ENCODE measurements at places on chromosomes 7 and 10.
A peak's percentile ranks its signal among the peaks of the same experiment; 100 is the strongest.

- no peak for DNase-seq
Observed at GRCh38 chr10:103812004-103812403, 43.4 kb downstream of the SH3PXD2A start.

DNA sequence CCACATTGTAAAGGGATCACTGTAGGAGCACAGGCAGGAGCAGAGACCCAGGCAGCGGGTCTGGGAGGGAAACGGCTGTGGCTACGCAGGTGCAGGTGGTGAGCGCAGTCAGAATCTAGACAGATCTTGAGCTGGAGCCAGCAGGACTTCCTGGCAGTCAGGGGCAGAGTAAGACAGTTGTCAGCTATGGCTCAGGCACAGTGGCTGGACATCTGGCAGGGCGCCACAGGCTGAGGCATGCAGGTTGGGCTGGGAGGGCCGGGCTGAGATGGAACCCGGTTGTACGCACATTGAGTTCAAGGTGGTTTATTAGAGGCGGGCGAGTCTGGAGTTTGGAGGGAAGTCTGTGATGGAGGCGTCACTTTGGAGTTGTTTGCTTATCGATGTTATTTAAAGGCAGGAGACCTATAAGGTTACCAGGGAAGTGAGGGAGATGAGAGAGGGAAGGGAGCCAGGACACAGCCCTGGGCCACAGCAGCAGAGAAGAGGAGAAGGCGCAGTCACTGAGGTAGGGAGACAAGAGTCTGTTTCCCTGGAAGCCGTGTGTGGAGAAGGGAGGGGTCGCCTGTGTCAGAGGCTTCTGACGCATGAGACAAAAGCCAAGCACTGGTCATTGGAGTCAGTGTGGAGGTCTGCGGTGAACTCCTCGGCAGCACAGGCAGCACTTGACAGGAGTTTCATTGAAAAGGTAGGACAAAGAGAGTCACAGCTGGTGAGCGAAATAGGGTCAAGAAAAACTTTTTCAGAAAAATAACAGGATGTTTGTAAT is 73.8 kb downstream of the LANCL2 start:
- peak; percentile 78 for DNase-seq

- no peak for DNase-seq
Observed at GRCh38 chr10:58282615-58283014, 13.7 kb downstream of the CISD1 start.

DNA sequence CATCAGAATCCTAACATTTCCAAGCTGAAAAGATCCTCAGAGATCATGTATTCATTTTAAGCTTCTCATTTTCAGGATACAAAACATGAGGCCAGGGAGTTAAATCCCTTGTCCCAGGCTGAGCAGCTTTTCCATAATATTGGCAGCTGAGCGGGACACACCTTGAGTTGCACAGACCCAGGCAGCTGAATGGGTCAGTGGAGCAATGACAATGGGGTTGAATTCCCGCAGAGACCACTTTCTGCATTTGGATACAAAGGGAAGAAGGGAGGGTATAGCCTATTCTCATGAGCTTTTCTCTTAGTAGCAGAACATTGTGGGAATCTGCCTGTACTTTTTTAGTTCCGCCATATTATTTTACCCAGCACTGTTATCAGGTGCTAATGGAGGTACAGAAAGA is 49.5 kb downstream of the PRR15 start:
- no peak for DNase-seq

DNA sequence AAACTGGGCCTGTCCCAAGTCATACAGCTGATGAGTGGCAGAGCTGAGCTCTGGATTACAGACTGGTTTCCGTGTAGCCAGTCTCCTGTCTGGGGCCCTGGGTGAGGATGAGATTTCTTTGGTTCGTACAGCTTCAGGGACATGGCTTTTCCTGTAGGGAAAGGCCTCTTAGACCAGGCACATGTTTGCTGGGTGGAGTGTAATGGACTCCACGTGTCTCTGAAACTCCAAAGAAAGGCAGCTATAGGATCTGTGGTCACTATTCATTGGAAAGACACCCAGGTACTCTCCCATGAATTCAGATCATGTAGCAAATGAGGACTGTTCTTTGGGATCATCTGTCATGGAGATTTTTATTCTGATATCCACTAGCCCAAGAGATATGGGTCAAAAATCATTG is 2.4 kb downstream of the HABP2 start:
- no peak for DNase-seq

GRCh38 chr10:24974976-24975375 is 22.6 kb upstream of the PRTFDC1 start:
- DNase-seq = no peak

DNA sequence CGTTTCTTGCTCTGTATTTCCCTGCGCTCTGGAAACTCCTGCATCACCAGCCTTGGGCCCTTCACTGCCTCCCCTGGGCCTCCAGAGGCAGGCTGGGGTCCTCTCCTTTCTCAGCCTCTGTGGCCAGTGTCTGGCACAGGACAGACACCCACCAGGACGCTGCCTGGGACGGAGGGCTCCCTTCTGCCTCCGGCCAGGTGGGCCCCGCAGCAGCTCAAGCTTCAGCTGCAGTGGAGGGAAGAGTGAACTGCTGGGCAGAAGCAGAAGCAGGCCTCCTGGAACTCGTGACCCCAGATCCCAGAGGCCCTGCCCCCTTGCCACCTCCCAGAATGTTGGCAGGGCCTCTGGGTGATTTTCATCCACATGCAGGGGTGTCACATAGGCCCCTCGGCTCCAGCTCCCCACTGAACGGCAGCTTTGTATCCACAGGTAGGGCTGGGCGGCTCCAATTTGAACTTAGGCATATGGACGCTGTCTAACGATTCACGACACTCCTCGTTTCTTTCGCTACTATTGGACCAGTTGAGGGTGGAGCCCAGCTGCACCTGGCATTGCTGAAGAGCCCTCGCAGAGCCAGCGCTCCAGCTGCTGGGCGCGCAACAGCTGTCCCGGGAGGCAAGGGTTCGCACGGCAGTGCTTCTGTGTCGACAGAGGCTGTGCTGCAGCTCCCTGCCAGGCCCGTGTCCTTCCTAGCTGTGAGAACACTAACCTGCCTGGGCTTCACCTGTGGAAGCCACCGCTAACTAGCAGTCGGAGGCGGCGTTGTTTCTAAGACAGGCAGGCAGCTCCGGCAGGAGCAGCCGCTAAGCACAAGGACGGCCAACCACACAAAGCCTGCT is 18.4 kb upstream of the GPR146 start:
- DNase-seq = peak; percentile 90

GRCh38 chr10:80669485-80669884 is 131.8 kb downstream of the SH2D4B start:
- no peak for DNase-seq

DNA sequence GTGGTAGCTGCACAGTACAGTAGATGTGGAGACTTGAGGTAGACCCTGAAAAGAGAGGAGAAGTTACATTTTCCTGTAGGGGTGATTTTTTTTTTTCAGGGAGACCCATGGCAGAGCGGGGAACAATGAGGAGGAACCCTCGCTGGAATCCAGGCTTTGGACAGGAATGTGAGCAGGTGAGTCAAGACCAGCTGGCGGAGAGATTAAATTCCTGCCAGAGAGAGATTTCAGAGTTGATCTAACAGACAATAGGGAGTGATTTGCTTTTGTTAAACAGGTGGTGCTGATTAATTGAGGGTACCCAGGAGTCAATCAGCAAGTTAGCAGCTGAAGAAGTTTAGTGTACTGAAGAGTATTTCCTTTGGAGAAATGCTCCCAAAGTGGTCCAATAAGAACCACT is 41.6 kb upstream of the MINDY3 start:
- DNase-seq = no peak

DNA sequence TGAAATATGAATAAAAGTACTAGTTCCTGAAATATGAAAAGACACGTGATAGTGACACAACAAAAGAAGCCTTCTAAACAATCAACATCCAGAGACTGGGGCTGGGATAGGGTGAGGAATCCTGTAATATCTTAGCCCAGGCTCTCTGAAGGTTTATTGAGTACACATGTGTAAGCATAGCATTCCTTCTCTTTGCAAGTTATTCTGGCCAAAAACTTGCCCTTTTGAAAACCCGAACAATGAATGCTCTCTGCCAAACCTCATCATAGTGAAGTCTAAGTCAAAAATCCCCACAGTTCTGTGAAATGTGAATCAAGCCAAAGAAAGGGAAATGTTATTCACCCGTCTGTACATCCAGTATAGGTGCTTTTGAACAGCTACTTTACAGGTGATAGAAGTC is 11.6 kb downstream of the SEMA3D start:
- no peak for DNase-seq

GRCh38 chr7:2633538-2634266 is 1.9 kb downstream of the TTYH3 start:
- DNase-seq = no peak

GRCh38 chr10:14010101-14010558 is 320.6 kb downstream of the FRMD4A start:
- DNase-seq = no peak

GRCh38 chr7:143305423-143306070 is 10.4 kb upstream of the CLCN1 start:
- DNase-seq = no peak
